ENCODE measurements at places on chromosomes 1 and 21. TPM values are rescaled to one million over a fixed set of nuclear protein-coding genes. Genes with fewer than 3 reads are reported as not detected.
A peak's percentile ranks its signal among the peaks of the same experiment; 100 is the strongest.

- DNase-seq: peak; percentile 80
- H3K4me1 ChIP-seq: peaks cover 3% of the 10 kb centered on the region
- no peaks in the 10 kb centered on the region for H3K27me3 ChIP-seq
- no peak overlapping the region for H3K4me3 ChIP-seq
- no peak overlapping the region for H3K27ac ChIP-seq
- no peaks in the 10 kb centered on the region for H3K36me3 ChIP-seq
These were observed 109.6 kb downstream of the KCNN3 start for GRCh38 chr1:154760469-154760933.

DNA sequence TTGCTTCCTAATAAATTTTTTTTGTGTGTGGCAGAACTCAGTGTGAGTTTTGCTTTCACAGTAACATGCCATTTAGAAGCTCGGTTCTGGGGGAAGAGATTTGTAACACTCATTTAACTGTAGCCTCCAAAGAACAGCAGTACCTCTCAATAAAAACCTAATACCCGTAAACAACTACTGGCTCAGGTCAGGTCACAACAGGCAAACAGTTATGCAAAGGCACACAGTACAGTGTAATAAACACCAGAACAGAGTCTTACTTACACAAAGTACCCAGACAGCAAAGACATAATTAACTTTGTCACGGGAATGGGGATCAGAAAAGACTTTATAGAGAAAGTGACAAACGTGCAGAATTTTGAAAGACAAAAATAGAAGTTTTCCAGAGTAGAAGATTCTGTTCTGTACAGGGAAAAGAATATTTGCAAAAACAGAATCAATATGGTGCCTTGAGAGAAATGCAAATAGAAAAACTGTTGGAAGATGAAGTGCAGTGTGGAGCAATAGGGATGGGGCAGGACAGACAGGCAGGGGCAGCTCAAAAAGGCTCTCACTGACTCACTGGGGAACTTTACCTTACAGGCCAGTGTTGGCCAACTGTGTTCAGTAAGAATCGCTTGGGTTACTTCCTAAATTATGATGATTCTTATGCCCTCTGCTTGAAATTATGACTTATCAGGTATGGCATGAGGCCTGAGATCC is 38.8 kb downstream of the EGLN1 start:
- DNase-seq: no peak
- H3K4me3 ChIP-seq: no peak overlapping the region
- H3K27me3 ChIP-seq: no peaks in the 10 kb centered on the region
- peak overlapping the region; percentile 46 for H3K27ac ChIP-seq
- H3K36me3 ChIP-seq: no peaks in the 10 kb centered on the region
- peaks cover 10% of the 10 kb centered on the region for H3K4me1 ChIP-seq

GRCh38 chr1:59487335-59488031 is 190.6 kb downstream of the FGGY start:
- H3K4me1 ChIP-seq: no peaks in the 10 kb centered on the region
- H3K27me3 ChIP-seq: no peaks in the 10 kb centered on the region
- H3K4me3 ChIP-seq: no peak overlapping the region
- H3K36me3 ChIP-seq: no peaks in the 10 kb centered on the region
- DNase-seq: no peak
- no peak overlapping the region for H3K27ac ChIP-seq

- no peak for DNase-seq
- H3K4me1 ChIP-seq: no peaks in the 10 kb centered on the region
- H3K36me3 ChIP-seq: no peaks in the 10 kb centered on the region
- H3K27me3 ChIP-seq: no peaks in the 10 kb centered on the region
- H3K27ac ChIP-seq: no peak overlapping the region
These were observed 272.9 kb downstream of the KAZN start for GRCh38 chr1:14871218-14871970.

DNA sequence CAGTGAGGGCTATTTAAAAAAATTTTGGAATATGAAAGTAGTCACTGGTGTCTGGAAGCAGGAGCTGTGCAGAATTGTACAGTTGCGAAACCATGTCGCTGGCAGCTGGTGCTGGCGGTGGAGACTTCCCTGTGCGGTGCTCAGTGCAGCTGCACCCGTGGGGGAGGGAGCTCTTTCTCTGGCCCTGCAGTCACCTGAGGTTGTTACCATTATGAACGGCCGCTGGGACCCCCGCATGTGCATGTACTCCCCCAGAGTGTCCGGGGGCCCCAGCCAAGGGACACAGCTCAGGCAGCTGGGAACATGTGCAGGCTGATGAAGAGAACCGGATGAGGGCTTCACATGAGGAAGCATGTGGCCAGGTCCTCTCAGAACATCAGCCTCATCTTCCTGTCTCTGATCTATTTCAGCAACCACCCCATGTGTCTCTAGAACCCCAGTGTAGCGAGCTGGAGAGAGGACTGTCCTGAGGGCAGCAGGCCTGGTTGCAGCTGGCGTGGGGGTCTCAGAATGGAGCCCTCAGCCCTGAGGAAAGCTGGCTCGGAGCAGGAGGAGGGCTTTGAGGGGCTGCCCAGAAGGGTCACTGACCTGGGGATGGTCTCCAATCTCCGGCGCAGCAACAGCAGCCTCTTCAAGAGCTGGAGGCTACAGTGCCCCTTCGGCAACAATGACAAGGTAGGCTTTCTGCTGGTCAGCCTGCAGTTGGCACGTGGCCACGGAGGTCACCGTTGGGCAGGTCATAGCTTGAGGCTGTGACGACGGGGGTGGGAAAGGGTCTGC is at the start of gene TRPM2:
TSS of gene TRPM2 (plus strand) at position 431 of the 780 bp plus-strand sequence. CDS start at position 511, 80 bp downstream.
- no peak for DNase-seq
- peaks cover 2% of the 10 kb centered on the region for H3K27me3 ChIP-seq
- no peaks in the 10 kb centered on the region for H3K36me3 ChIP-seq
- peak within 1 kb of the TSS; percentile 86 for H3K27ac ChIP-seq
- no peak within 1 kb of the TSS for H3K4me3 ChIP-seq

GRCh38 chr1:22673486-22674409 is 20.7 kb downstream of the C1QB start:
- peaks cover 5% of the 10 kb centered on the region for H3K27me3 ChIP-seq
- no peak overlapping the region for H3K4me3 ChIP-seq
- no peaks in the 10 kb centered on the region for H3K4me1 ChIP-seq
- H3K27ac ChIP-seq: no peak overlapping the region

- no peaks in the 10 kb centered on the region for H3K27me3 ChIP-seq
- no peak overlapping the region for H3K27ac ChIP-seq
- H3K36me3 ChIP-seq: peaks cover 49% of the 10 kb centered on the region
- H3K4me3 ChIP-seq: no peak overlapping the region
- no peaks in the 10 kb centered on the region for H3K4me1 ChIP-seq
These were observed 11.3 kb downstream of the GNPAT start for GRCh38 chr1:231252336-231252735.

DNA sequence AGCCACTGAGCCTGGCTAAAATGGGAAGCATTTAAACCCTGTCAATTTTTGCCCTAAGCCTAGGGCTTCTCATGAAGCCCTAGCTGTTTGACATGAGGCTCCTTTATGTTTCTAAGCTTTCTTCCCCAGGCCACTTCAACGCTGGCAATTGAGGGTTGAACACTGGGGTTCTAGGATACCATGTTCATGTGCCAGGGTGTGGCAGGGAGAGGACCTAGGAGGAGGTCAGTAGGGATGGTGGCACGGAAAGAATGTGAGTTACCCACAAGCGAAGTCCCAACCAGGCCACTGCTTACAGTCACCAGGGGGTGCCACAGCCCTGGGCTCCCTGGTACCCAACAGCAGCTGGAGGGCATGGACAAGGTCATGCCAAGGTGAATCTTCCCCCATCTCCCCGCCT is 90.8 kb upstream of the AJAP1 start:
- H3K27ac ChIP-seq: no peak overlapping the region
- no peak for DNase-seq
- no peaks in the 10 kb centered on the region for H3K27me3 ChIP-seq
- H3K4me1 ChIP-seq: no peaks in the 10 kb centered on the region

DNA sequence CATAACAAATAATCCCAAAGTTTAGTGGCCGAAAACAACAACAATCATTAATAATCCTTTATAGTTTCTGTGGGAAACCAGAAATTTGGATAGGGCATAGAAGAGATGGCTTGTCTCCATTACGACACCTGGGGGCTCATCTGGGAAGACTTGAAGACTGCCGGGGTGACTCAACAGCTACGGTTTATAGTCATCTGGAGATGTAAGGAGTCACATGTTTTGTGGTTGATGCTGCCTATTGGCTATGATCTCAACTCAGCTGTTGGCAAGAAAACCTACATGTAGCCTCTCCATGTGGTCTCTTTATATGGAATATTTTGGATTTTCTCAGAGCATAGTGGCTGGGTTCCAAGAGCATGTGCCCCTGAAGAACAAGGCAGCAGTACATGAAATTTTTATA is 29.3 kb upstream of the TSPAN2 start:
- DNase-seq: no peak
- H3K27ac ChIP-seq: no peak overlapping the region
- H3K36me3 ChIP-seq: no peaks in the 10 kb centered on the region
- no peaks in the 10 kb centered on the region for H3K4me1 ChIP-seq
- no peak overlapping the region for H3K4me3 ChIP-seq

- H3K27me3 ChIP-seq: no peaks in the 10 kb centered on the region
- no peak for DNase-seq
- H3K36me3 ChIP-seq: no peaks in the 10 kb centered on the region
- no peak overlapping the region for H3K27ac ChIP-seq
- no peaks in the 10 kb centered on the region for H3K4me1 ChIP-seq
- H3K4me3 ChIP-seq: no peak overlapping the region
These were observed 42.2 kb downstream of the RGS13 start for GRCh38 chr1:192678099-192678498.

The SIPA1L2 gene
- total RNA-seq: 18.5 TPM

The SF3B4 gene
- total RNA-seq: 6.3 TPM

The FCER1G gene
- 25.4 TPM for total RNA-seq

Data from liver (tissue), 10 donors.